ENCODE measurements at places on chromosomes 7 and 10.

DNA sequence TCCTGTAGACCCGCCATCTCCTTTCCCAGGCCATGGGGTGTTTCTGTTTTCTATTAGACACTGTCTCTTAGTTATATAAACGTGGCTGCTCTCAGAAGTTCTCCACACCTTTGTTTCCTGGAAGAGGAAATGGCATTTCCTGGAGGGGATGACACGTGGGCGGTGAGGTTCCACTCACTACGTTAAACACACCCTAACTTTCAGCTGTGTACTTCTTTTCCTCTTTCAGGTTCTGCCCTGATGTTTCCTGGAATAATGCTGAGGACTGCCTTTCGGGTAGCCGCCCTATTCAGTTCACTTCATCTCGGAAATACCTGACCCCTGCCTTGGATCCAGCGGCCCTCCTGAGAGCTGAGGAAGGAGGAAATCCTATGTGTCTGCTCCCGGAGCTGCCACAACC, 3.4 kb upstream of the PRKCQ start:
- DNase-seq: no peak

GRCh38 chr10:36375107-36375506, 733.0 kb upstream of the FZD8 start:
- no peak for DNase-seq

DNA sequence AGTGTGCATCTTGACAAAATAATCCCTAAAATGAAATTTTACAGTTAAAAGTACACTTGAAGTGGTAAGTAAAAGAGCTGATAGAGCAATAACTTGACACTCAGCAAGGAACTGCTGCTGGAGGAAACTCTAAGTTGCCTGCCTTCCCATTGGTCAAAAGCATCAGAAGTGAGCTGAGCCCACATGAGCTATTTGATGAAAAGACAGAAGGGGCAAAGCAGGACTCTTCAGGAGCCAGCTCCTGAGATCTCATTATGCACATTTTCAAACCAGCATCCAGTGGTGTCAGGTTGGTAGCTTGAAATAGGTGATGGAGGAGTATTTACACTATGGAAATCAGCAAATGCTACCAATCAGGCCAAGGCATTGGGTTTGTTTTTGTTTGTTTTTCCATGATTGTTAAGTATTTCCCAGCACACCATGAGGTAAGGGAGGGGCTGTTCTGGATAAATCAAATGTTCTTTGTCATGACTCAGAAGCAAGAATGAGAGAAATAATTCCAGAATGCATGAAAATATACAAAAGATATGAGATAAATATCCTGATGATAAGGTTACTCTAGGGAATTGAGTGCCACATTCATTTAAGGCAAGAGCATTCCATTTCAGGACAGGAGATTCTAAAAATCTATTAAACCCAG, 316.6 kb downstream of the SNX13 start:
- DNase-seq: no peak

- DNase-seq: no peak
Measured at GRCh38 chr10:17141504-17142229, 12.1 kb upstream of the CUBN start.

GRCh38 chr10:96397902-96398301, 39.1 kb upstream of the OPALIN start:
- DNase-seq: no peak

DNA sequence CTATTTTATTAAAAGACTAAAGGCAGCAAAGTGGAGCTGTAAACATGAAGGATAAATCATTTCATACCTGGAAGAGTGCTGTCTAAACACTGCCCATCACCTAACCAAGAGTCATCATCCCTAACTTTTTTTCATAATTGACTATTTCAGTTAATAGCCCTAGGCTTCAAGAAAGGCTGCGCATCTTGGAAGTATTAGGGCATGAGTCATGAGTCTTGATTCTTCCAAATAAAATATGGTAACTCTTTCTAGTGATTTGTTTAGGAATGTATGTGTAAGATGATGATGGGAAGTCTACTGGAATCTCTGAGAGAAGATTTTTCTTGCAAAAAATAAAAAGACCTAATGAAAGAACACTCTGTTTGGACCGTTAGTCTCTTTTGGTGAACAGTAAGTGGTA, 207.7 kb upstream of the AHR start:
- no peak for DNase-seq

DNA sequence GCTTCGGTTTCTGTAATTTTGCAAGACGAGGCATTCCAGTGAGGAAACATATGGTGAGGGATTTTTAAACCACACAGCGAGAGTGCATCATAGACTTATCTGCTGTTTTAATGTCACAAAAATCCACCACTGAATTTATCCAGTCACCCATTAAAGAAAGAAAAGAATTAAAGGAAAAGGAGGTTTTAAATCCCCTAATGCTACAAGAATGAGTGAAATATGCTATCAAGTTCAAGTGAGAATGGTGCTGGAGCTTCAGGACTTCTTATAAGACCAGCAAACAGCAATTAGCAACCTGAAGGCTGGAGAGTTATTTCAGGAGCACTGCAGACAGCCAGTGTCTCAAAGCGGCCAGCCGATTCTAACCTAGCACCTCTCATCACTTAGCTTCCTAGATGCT, 439.1 kb upstream of the MGMT start:
- no peak for DNase-seq

- DNase-seq: no peak
Measured at GRCh38 chr7:27351137-27351536, 108.5 kb downstream of the EVX1 start.

DNA sequence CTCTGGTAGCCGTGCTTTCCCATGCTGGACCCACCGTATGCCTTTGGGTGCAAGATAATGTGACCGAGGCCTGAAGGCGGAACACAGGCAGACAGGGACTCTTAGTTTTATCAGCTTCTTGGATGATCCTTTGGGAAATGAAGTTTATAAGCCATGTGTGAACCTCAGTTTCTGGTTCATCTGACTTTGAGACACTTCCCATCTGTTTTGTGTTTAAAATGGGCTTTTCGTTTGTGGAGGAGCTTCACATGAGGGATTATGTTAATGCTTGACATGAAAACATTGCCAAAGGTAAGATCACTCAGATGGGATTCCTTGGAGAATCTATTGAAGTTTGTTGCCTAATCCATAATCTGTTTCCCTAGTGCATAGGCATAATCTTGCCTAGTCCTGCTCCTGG, 249.8 kb upstream of the LYZL1 start:
- DNase-seq: no peak

GRCh38 chr10:117680601-117681000, 138.1 kb downstream of the EMX2 start:
- no peak for DNase-seq

GRCh38 chr10:8130973-8131911, 76.8 kb downstream of the GATA3 start:
- peak; percentile 12 for DNase-seq

GRCh38 chr10:70974351-70974901, 86.1 kb upstream of the PCBD1 start:
- peak; percentile 31 for DNase-seq

DNA sequence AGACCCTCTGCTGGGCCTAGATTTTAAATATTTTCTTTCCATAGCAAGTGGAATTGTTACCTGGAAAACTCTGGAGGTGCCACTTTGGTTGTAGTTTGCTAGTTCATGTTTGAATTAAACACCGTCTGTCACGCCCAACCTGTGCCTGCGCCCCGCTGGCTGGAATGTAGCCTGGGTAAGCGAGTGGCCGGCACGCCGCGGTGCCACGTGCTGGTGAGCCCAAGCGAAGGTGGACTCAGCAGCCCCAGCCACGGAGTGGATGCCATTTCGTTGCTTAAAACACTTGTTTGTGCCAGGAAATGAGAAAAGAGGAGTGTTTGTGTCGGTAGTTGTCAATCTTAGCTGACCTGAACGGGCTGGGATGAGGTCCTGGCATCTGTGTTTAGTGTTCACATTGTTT, 2.7 kb downstream of the GET4 start:
- no peak for DNase-seq

Measured in NB4 (cell line).